A549 treated with GW870086 at 1 μM for 4 hours (cell line): ENCODE measurements at places on chromosomes 7 and 10. TPM values are rescaled to one million over a fixed set of nuclear protein-coding genes. Genes with fewer than 3 reads are reported as not detected.

The MIOS gene
- 16.8 to 20.3 TPM (median 18.9 TPM) in 5 replicates for total RNA-seq

The MALRD1 gene
- total RNA-seq = not detected in 5 replicates

The PTPRZ1 gene
- total RNA-seq = not detected in 5 replicates

The MCM10 gene
- 19.7 to 24.0 TPM (median 21.3 TPM) in 5 replicates for total RNA-seq

The BZW2 gene
- total RNA-seq = 96.7 to 99.5 TPM (median 97.8 TPM) in 5 replicates

The MGAM2 gene
- total RNA-seq = 0.01 to 0.02 TPM in 2 of 5 replicates, not detected in the others

The PLEKHS1 gene
- 0.03 TPM in 3 of 5 replicates, not detected in the others for total RNA-seq

The SMO gene
- total RNA-seq = 11.5 to 16.2 TPM (median 13.6 TPM) in 5 replicates

The AOC1 gene
- not detected in 5 replicates for total RNA-seq
